GM23338 (cell line): ENCODE measurements at places on chromosomes 2 and 18.

GRCh38 chr18:22463076-22463475, 45.4 kb upstream of the CTAGE1 start:
- H3K36me3 ChIP-seq, result no peaks in the 10 kb centered on the region
- H3K27ac ChIP-seq, result no peak overlapping the region
- no peaks in the 10 kb centered on the region for H3K27me3 ChIP-seq
- no peak for DNase-seq

DNA sequence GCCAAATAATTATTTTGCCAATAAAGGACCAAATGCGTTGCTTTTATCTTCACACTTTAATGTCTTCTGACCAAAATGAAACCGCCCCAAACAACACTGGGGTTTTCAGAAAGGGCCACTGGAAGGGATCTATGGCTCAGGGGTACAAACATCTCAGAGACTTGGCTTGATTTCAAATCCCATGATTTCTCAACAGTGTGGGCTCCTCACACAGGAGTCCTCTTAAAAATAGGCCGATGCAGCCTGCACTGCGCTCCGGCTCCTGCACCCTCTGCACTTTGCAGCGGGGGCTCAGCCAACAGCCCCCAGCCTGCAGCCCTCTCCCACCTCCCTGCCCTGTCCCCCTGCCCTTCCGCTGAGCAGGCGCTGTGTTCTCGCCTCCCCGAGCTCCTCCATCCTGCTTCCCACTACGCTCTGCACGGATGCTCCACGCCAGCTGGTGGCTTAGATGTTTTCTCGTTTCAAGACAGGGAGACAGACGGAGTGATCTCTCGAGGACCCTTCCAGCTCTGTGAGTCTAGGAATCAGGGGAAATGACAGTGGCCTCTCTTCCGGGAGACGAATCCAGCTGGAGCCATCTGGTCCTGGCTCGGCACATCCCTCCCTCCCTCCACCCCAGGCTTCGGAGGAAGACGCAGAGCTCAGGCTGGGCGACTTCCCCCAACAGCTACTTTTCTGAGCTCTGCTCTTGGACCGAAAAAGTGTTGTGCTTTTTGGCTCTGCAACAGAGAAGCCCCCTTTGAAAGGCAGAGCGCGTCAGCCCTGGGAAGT, 71.4 kb downstream of the KCNF1 start:
- H3K27me3 ChIP-seq, result no peaks in the 10 kb centered on the region
- no peak overlapping the region for H3K4me3 ChIP-seq
- peaks cover 1% of the 10 kb centered on the region for H3K4me1 ChIP-seq
- H3K36me3 ChIP-seq, result no peaks in the 10 kb centered on the region
- no peak overlapping the region for H3K27ac ChIP-seq

- peak overlapping the region; percentile 32; the same call in 1 of the 2 replicates for H3K27ac ChIP-seq
- H3K4me1 ChIP-seq, result no peaks in the 10 kb centered on the region; the same call in 1 of the 2 replicates
- no peak for DNase-seq
- no peaks in the 10 kb centered on the region for H3K36me3 ChIP-seq
- no peak overlapping the region for H3K4me3 ChIP-seq
Observed at GRCh38 chr2:208013285-208014178, 11.8 kb downstream of the PLEKHM3 start.

DNA sequence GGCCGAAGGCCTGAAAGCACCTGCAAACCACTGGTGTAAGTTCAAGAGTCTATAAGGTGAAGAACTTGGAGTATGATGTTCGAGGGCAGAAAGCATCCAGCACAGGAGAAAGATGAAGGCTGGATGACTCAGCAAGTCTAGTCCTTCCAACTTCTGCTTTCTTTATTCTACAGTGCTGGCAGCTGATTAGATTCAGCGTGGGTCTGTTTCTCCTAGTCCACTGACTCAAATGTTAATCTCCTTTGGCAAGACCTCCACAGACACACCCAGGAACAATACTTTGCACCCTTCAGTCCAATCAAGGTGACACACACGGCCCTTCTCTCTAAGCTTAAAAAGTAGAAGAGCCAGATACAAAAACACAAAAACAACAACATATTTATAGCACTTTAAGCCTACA, 43.4 kb downstream of the NMS start:
- H3K4me1 ChIP-seq, result no peaks in the 10 kb centered on the region
- no peaks in the 10 kb centered on the region for H3K27me3 ChIP-seq
- H3K27ac ChIP-seq, result no peak overlapping the region
- no peak overlapping the region for H3K4me3 ChIP-seq

GRCh38 chr2:95707837-95708236, 116.0 kb downstream of the TRIM43 start:
- no peak overlapping the region for H3K27ac ChIP-seq
- H3K27me3 ChIP-seq, result no peaks in the 10 kb centered on the region
- H3K4me1 ChIP-seq, result no peaks in the 10 kb centered on the region
- H3K36me3 ChIP-seq, result no peaks in the 10 kb centered on the region

DNA sequence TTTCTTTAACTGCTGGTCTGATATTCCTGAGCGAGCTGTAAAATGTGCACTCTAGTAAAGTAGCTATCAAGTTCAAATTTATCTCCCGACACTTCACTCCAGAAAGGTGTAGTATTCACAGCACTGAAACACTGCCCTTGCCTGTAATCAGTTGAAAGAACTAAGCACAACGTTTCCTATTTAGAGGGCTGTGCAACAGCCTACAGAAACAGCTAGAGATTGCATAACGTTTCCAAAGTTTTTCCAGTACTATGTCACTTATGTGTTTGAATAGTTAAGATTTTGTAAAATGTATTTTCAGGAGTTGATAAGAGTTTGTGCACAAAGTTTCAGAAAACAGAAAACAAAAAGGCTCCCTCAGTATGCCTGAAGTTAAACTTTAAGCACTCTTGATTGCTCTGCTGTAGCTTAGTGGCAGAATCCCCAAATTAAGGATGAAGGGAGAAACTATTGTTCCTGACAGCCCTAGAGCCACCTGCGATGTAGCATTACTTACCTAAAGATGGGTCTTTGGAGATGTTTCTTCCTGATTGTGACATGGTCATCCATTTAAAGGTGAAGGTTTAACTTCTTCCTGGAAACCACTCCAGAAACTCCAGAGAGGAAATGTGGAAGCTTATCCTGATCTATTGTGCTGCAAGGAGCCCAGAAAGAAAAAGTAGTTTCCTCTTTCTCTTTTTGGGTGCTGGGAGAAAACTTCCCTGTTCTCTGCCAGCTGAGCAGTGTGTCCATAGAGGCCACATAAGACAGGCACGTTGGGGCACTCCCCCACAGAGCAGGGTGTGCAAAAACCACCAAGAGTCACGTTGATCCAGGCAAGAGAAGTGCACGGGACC, 536 bp downstream of the PDE1A start:
- DNase-seq, result no peak
- no peaks in the 10 kb centered on the region for H3K27me3 ChIP-seq
- no peak overlapping the region for H3K4me3 ChIP-seq
- H3K36me3 ChIP-seq, result no peaks in the 10 kb centered on the region
- H3K4me1 ChIP-seq, result no peaks in the 10 kb centered on the region

GRCh38 chr2:64932371-64933216, 56.6 kb upstream of the SLC1A4 start:
- no peak overlapping the region for H3K4me3 ChIP-seq
- H3K27ac ChIP-seq, result no peak overlapping the region

- no peak overlapping the region for H3K27ac ChIP-seq
- no peaks in the 10 kb centered on the region for H3K36me3 ChIP-seq
- H3K4me3 ChIP-seq, result no peak overlapping the region
- H3K4me1 ChIP-seq, result peaks cover 26% of the 10 kb centered on the region
- H3K27me3 ChIP-seq, result no peaks in the 10 kb centered on the region
Observed at GRCh38 chr2:113910110-113910717, 20.3 kb downstream of the ACTR3 start.

DNA sequence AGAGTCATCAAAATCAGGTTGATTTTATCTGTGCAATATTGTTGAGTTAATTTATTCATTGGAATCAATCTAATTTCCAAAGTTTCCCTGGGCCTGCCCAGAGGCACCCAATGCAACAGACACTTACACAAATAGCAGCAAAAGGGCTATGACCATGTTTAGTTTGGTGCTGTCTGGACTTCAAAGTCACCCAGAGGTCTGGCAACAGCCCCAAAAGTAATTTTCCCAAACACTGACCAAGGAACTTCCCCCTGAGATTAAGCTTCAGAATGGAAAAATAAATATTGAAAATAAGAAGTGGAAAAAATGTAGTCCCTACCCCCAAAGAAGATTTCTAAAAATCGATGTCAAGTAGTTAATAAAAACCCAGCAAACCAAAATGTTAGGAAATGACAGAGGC, 70.9 kb upstream of the RNF152 start:
- H3K27ac ChIP-seq, result no peak overlapping the region
- H3K27me3 ChIP-seq, result no peaks in the 10 kb centered on the region
- no peak for DNase-seq
- H3K36me3 ChIP-seq, result no peaks in the 10 kb centered on the region

GRCh38 chr2:119455066-119455718, 23.5 kb downstream of the TMEM37 start:
- H3K4me1 ChIP-seq, result peaks cover 4% of the 10 kb centered on the region; the same call in 1 of the 2 replicates
- H3K27me3 ChIP-seq, result no peaks in the 10 kb centered on the region
- no peak overlapping the region for H3K27ac ChIP-seq
- DNase-seq, result no peak
- H3K36me3 ChIP-seq, result no peaks in the 10 kb centered on the region
- no peak overlapping the region for H3K4me3 ChIP-seq
